ENCODE measurements at places on chromosomes 1 and 21.

GRCh38 chr1:188462837-188463236, 1634.1 kb downstream of the PLA2G4A start:
- no peak for DNase-seq

- DNase-seq = no peak
Observed at GRCh38 chr1:121586369-121587229, 401.8 kb downstream of the SRGAP2C start.

DNA sequence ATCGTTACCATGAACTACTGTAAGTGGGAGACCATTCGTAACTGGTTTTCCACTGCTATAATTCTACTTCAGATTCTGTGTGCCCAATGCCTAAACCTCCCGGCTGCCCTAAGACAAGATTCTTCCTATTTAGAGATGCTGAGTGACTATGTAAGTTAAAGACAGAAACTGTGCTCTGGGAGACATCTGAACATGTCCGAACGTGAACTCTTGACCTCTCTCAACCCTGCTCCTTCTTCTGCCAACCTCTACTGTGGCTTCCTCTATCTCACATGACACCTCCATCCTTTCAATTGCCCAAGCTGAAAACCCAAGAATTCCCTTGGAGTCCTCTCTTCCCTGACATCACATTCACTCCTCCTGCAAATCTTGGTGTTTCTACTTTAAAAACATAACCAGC, 182.9 kb downstream of the AKT3 start:
- DNase-seq = no peak

DNA sequence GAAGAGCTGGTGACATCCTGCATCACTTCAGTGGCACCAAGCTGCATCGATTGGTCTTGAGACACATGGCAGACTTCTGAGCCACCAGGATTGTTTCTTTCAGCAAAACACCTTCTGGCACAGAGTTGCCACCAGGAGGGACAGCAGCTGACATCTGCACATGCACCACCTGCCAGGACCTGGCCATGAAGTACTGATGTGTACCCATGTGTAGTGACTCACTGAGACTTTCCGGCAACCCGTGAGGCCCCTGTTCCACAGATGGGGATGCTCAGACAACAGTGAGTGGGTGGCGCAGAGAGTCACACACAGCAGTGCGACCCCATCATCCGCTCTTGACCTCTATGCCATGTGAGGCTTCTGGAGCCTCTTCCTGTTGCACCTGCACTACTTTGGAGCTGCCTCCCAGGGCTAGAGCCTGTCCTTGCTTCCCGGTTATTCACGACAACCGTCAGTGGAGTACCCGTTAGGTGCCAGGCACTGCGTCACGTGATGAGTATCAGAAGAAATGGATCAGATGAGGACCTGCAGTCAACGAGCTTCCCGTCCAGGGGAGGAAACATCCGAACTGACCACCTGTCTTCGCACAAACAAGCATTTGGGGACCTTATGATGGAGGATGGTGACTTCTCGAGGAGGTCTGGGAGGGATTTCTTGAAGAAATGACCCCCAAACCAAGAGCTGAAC, 80.5 kb upstream of the VAMP3 start:
- DNase-seq = no peak

GRCh38 chr21:35825370-35826353, 234.7 kb downstream of the SETD4 start:
- no peak for DNase-seq

DNA sequence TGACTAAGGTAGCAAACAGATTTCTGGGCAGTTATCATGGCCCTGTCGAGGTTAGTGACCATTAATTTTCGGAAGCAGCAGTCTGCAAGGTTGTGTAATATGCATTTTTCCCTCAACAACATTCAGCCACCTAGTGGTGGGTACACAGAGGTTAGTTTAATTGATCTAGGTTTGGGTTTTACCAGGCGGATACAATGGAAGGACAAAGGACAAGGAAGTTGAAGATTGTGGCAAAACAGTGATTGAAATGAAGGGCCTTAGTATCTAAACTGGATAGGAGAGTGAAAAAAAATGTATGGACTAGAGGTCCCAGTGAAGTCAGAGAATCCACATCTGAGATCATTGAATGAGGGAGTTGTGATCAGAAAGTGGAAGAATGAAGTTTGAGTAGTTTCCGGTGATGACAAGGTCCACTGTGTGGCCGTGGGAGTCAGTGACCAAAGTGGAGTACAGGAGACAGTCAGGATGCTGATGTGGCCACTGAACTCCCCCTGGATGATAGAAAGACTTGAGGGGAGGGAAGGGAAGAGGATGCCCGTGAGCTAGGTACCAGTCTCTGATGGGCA, 2.8 kb downstream of the ARMH1 start:
- no peak for DNase-seq

DNA sequence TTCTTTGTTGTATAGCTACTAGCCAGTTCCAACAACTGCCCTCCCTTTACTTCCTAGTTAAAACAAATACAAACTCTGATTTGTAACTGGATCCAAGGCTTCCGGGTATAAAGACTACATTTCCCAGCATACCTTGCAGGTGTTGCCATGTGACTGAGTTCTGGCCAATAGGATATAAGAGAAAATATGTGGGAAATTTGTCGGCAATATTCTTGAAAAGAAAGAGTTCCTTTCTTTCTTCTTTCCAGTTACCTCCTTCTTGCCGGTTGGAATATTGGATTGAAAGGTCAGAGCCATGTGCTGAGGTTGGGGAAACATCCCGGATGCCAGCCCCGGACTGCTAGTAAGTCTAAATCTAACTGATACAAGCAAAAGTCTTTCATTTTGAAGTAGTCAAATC, 23.0 kb upstream of the ZBTB40 start:
- DNase-seq = no peak

GRCh38 chr21:36904093-36904666, 62.3 kb downstream of the HLCS start:
- no peak for DNase-seq
